GM23338 (cell line): ENCODE measurements at places on chromosomes 3 and 15. TPM values are rescaled to one million over a fixed set of nuclear protein-coding genes. Genes with fewer than 3 reads are reported as not detected.

The IL5RA gene
- 0.31 TPM in 1 of 2 replicates, not detected in the other for total RNA-seq

The OCA2 gene
- 0.39 and 0.69 TPM in 2 replicates for total RNA-seq

The ECE2 gene
- 0.24 TPM in 1 of 2 replicates, not detected in the other for total RNA-seq

The ADGRG7 gene
- not detected in 2 replicates for total RNA-seq

The GTF2A2 gene
- 40.7 and 45.9 TPM in 2 replicates for total RNA-seq

DNA sequence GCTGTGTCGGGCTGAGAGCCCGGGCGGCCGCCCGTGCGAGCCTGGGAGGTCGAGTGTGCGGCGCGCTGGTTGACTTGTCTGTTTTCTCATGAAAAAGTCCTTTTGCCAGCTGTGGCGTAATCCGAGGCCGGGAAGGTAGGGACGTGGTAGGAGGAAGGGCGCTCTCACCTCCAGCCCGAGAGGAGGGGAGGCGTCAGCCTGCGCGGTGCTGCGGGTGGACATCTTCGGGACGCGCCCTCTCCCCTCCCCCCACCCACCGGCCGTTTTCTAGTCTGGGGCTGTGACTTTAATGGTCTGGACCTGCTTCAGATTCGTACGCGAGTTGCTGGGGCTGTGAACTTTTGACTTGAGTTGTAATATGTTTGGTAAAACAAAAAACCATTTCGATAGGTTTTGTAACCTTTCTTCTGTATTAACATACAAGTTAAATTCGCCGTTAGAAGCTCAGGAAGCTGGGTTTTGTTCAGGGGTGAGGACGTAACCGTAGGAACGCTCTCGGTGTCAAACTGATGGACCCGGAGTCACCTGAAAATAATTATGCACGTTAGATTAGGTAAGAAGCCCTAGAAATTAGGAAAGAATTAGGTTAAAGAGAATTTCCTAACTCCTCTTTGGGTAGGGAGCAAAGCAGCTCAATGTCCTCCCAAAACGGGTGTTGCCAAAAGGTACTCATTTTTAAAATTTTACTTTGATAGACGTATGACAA lies 762 bp downstream of the NCK1 start:
- H3K27me3 ChIP-seq, result no peaks in the 10 kb centered on the region
- H3K36me3 ChIP-seq, result no peaks in the 10 kb centered on the region
- peak overlapping the region; percentile 67 for H3K4me3 ChIP-seq

DNA sequence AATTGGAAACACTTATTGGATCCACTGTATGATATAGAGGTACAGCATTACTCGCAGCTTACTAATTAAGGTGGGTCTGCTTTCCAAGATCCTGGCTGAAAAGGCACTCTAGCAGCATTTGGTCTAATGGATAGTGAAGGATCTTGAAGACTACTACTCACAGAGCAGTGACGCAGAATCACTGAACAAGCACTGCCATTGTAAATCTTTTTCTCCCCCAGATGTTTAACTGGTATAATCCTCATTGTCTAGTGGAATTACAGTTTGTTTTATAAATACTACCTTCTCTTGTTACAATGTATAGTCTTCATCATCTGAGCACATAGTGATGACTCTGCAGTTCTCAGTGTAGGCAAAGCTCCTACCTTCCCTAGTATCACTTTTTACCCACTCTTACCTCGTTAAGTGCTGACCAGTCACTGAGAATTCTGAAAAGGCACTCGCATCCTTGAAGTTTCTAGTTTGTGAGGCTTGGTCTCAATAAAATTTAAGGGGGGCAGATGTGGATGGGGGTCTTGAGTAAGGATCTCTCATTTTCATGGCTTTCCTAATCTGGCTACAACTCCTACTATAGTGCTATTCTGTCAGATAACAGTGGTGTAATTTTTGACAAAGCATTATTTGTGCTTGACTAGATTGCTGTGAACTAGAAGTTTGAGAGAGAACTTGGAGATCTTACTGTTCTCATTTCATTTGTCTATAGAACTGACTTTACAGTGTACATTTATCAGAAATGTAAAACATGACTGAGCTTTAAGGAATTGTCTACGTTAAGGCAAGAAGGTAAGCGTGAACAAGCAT lies 23.2 kb downstream of the MAPK6 start:
- H3K4me3 ChIP-seq, result no peak overlapping the region
- no peaks in the 10 kb centered on the region for H3K27me3 ChIP-seq
- DNase-seq, result no peak
- H3K36me3 ChIP-seq, result no peaks in the 10 kb centered on the region
- H3K4me1 ChIP-seq, result peaks cover 54% of the 10 kb centered on the region
- H3K27ac ChIP-seq, result peak overlapping the region; percentile 53; the same call in 1 of the 2 replicates

DNA sequence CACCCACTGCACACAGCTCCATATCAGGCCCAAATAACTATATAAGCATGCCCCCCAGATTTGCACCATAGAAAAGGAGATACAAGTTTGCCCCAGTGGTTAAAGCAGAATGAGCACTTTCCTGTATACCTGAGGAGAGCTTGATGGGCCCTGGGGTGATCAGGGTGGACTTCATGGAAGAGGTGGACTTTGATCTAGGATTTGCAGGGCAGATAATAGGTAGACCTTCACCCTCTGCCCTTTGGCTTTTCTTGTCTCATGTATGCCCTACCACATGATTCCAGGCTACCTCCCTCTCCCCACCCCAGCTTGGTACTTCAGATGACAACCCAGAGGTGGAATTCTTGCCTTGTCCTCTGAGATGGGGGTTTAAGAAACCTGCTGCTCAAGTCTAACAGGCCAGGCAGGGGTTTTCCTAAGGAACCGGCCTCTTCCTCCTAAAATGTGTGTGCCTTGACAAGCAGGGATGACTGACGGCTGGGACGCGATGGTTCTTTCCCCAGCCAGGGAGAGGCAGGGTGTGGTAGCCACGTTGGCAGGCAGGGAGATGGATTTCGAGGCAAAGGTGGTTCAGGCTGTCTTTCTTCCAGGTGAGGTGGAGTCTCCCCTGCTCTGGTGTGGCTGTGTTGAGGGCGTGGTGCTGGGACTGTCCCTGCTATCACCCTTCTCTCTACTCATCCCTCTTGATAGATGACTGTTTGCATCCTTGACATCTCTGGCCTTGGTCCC lies 6.6 kb upstream of the RHCG start:
- H3K27ac ChIP-seq, result no peak overlapping the region
- no peaks in the 10 kb centered on the region for H3K36me3 ChIP-seq
- H3K4me1 ChIP-seq, result no peaks in the 10 kb centered on the region

- H3K36me3 ChIP-seq, result no peaks in the 10 kb centered on the region
- no peak overlapping the region; the same call in 1 of the 2 replicates for H3K27ac ChIP-seq
- no peak for DNase-seq
- H3K27me3 ChIP-seq, result no peaks in the 10 kb centered on the region
- H3K4me1 ChIP-seq, result no peaks in the 10 kb centered on the region
Measured at GRCh38 chr15:59380902-59381610, 8.4 kb upstream of the MYO1E start.

DNA sequence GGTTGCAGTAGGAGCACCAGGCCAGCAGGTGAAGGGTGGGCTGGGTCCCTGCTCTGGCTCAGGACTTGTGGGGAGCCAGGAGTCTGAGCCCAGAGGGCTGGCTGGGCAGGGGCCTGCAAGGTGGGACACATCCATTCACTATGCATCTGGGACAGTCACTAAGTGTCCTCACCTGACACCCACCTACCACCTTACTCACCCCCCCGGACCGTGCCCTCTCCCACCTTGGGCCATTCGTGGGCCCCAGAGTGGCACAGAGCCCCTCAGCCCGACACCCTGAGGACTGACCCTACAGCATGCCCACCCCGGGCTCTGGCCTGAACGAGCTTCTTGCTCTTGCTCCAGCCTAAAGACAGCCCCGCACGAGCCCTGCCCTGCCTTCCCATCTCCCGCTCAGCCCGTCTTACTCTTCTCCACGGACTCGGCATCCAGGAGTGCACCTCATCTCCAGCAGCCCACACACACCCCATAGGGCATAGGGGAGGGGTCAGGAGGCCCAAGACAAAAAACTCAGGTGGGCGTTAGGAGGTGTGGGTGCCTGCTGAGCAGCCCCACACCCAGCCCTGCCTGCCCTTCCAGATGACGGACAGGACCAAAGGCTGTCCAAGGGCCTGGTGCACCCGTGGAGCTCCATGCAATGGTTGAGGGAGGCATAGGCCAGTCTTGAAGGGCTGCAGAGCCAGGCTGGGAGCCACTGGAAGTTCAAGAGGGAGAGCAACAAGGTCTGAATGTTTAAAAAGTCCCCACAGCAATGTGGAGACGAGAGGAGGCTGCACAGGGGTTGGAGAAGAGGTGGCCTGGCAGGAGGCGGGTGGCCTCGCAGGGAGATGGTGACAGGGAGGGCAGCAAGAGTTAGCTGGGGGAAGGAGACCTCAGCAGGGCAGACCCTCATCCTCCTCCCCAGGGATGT lies 27.0 kb downstream of the PTH1R start:
- H3K4me1 ChIP-seq, result no peaks in the 10 kb centered on the region
- H3K4me3 ChIP-seq, result no peak overlapping the region
- H3K27ac ChIP-seq, result no peak overlapping the region

- no peaks in the 10 kb centered on the region for H3K36me3 ChIP-seq
- H3K4me1 ChIP-seq, result no peaks in the 10 kb centered on the region
- H3K27me3 ChIP-seq, result no peaks in the 10 kb centered on the region
- no peak overlapping the region for H3K4me3 ChIP-seq
Measured at GRCh38 chr3:194040516-194041273, 95.3 kb upstream of the HES1 start.

- H3K4me3 ChIP-seq, result no peak overlapping the region
- H3K36me3 ChIP-seq, result no peaks in the 10 kb centered on the region
- H3K27me3 ChIP-seq, result no peaks in the 10 kb centered on the region
- H3K4me1 ChIP-seq, result peaks cover 13% of the 10 kb centered on the region
- no peak overlapping the region for H3K27ac ChIP-seq
Measured at GRCh38 chr15:62591842-62592838, 427.1 kb upstream of the C2CD4B start.

DNA sequence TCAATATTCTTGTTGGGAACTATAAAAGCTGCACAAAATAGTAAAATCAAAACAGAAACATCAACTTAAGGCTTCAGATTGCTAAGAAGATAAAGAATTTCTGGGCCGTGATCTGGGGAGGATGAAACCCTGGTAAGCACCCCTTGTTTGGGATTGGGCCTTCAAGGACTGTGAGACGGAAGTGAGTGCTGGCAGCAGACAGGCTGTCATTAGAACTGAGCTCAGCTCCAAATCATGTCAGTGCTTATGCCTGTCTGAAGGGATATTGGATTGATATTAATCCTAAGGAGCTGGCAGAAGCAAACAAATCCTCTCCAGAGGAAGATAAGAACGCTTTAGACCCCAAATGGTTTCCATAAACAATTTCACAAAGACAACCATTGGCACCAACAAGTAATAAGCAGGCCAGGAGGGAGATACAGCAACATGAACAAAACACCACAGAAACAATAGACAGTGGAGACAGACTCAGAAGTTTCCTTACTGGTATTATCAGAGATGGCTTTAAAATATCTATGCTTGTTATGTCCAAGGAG lies 72.6 kb upstream of the CTXND1 start:
- DNase-seq, result no peak
- H3K4me1 ChIP-seq, result no peaks in the 10 kb centered on the region
- no peaks in the 10 kb centered on the region for H3K36me3 ChIP-seq
- H3K4me3 ChIP-seq, result no peak overlapping the region
- H3K27me3 ChIP-seq, result no peaks in the 10 kb centered on the region

DNA sequence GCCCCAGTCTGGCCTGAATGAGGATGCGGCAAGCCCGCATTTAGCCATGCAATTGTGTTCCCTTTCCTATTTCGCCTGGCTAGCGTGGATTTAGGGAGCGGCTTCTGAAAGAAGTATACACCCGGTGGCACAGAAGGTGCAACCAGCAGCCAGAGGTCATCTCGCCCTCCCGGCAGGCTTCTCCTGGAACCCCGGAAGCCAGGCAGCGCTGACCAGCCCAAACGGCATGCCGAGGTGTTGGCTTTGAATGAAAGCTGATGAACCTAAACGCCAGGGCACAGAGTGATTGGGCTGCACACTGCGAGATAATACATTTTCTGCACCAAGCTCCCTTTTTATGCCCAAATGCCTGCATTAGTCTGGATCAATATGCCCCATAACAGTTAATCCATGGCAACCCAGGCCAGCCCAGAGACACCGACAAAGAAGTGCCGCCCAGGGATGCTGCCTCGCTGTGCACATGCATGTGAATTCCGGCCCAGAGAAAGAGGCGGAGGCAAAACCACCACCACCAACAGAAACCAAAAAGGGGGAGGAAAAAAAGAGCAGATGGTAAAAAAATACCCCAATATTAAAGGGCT lies 1.4 kb downstream of the SRGAP3 start:
- no peaks in the 10 kb centered on the region for H3K36me3 ChIP-seq
- H3K4me3 ChIP-seq, result peak overlapping the region; percentile 59
- no peak overlapping the region for H3K27ac ChIP-seq
- DNase-seq, result no peak
- H3K27me3 ChIP-seq, result no peaks in the 10 kb centered on the region
- peaks cover 31% of the 10 kb centered on the region for H3K4me1 ChIP-seq

DNA sequence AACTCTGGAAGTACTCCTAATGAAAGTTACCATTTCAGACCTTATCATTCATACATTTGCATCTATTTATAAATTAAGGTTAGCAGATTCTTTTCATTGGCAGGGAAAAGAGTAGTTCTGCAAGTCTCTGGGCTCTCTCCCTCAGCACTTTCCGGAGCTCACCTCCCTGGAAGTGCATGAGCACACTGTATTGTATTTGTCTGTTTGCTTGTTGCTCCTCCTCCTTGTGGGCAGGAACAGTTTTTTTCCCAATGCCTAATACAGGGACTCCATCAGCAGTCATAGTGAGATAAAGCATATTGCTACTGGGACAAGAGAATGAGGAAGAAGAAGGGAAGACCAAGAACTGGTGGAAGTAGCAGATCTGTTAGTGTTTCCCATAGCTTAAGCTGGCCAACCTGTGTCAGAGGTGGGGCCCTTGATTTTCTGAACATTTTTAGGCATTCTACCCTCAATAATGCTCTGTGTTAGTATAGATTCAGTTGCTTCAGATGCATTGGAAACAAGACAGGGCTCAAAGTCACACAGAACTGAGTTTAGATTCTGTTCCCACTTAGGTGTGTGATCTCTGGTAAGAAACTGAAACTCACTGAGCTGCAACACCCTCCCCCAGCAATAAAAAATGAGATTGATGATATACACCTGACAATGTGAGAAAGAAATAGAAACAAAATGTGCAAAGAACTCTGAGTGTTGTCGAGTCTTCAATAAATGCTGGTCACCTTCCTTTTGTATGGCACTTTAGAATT lies 407.8 kb downstream of the TUSC7 start:
- H3K27ac ChIP-seq, result no peak overlapping the region
- H3K36me3 ChIP-seq, result no peaks in the 10 kb centered on the region
- H3K27me3 ChIP-seq, result no peaks in the 10 kb centered on the region
- H3K4me1 ChIP-seq, result peaks cover 32% of the 10 kb centered on the region

- DNase-seq, result no peak
- H3K27me3 ChIP-seq, result no peaks in the 10 kb centered on the region
- no peak overlapping the region for H3K27ac ChIP-seq
- no peaks in the 10 kb centered on the region for H3K36me3 ChIP-seq
- H3K4me3 ChIP-seq, result no peak overlapping the region
Measured at GRCh38 chr15:77575203-77575934, 57.3 kb downstream of the LINGO1 start.

GRCh38 chr3:58025837-58026569 lies 17.8 kb downstream of the FLNB start:
- no peaks in the 10 kb centered on the region for H3K36me3 ChIP-seq
- DNase-seq, result no peak
- no peak overlapping the region for H3K4me3 ChIP-seq
- no peaks in the 10 kb centered on the region for H3K27me3 ChIP-seq
- H3K27ac ChIP-seq, result peak overlapping the region; percentile 60
- H3K4me1 ChIP-seq, result peaks cover 76% of the 10 kb centered on the region

GRCh38 chr15:31304751-31305365 lies 21.8 kb upstream of the KLF13 start:
- H3K27me3 ChIP-seq, result no peaks in the 10 kb centered on the region
- H3K27ac ChIP-seq, result no peak overlapping the region
- H3K4me3 ChIP-seq, result no peak overlapping the region
- H3K4me1 ChIP-seq, result peaks cover 63% of the 10 kb centered on the region
- H3K36me3 ChIP-seq, result no peaks in the 10 kb centered on the region
- DNase-seq, result peak; percentile 37
